ENCODE measurements at places on chromosomes 1 and 21.

DNA sequence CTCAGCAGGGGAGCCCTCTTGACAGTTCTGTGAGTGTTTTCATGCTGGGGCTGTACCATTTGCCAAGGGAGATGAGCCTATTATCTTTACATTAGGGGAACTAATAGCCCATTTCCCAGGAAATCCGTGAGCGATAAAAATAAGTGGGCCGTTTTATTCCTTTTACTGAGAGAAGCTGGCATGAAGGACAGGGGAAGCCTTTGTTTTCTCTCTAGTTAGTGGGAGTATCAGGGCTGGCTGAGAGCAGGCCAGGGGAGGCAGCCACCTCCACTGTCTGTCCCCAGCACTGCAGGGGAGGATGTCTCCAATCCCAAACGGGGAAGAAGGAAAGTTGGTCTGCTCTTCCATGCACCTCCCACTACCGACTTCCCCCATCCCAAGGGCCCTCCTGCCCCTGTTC lies 2.5 kb downstream of the UBL4B start:
- DNase-seq, result no peak

GRCh38 chr1:151837884-151838221 lies 1.8 kb downstream of the C2CD4D start:
- DNase-seq, result no peak

GRCh38 chr1:5836776-5837440 lies 155.3 kb downstream of the NPHP4 start:
- no peak for DNase-seq

- no peak for DNase-seq
Observed at GRCh38 chr1:76508871-76509270, 358.4 kb upstream of the ST6GALNAC5 start.

GRCh38 chr1:158396646-158397045 lies 2.6 kb downstream of the OR10T2 start:
- no peak for DNase-seq

DNA sequence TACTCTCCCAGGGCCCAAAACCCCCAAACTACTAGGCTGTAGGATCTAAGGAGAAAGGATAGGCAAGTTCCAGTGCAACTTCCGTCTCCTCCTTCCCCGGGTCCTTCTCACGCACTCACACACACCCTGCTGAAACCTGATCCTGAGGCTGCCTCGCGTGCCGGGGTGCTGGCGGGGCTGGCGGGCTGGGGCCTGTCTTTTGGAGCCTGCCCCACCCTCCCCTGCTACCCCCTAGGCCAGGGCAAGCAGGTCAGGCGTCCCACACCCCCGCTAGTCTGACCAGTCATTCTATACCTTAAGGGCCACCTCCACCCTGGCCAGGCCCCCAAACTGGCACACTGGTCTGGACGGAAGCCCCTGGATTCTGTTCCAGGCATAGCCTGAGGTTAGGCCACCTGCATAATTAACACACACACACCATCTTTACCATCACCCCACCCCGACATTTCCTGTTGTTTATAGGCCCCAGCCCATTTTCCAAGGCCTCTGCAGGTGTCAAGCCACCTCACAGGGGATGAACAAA lies 48.3 kb upstream of the ARTN start:
- no peak for DNase-seq

DNA sequence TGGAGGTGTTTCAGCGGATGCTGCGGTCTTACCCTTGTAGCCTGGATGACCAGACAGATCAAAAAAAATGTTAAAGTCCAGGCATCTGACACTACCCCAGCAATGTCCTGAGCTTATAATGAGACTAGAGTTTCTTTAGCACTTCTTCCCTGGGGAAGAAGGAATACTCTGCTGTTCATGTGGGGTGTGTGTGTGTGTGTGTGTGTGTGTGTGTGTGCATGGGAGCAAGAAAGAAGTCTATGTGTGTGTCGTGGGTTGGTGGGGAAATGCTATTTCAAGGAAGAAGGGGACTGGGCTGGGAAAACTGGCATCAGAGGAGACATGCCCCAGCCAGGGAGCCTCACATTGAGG lies 3.0 kb upstream of the RASSF5 start:
- no peak for DNase-seq

- no peak for DNase-seq
Observed at GRCh38 chr1:38929054-38929453, 12.6 kb downstream of the RHBDL2 start.

- no peak for DNase-seq
Observed at GRCh38 chr1:174874331-174875053, 125.3 kb upstream of the CACYBP start.

DNA sequence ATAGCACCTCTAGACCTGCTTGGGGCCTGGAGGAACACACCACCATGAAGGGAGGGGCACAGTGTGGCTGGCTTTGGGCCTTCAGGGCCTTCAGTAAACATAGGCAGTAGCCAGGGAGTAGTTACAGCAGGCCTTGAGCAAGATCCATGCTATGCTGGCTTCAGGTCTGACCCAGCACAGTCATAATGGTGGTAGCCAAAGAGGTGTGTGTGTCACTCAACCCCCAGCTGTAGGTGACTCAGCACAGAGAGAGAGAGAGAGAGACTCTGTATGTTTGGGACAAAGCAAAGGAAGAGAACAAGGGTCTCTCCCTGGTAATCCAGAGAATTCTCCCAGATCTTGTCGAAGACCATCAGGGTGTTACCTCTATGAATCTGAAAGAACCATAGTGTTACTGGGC lies 250.5 kb upstream of the PKN2 start:
- DNase-seq, result no peak

- no peak for DNase-seq
Observed at GRCh38 chr1:44851308-44851707, 8.3 kb upstream of the PTCH2 start.

GRCh38 chr1:158176399-158176798 lies 4.3 kb upstream of the CD1D start:
- DNase-seq, result no peak

GRCh38 chr1:17636612-17637011 lies 97.1 kb downstream of the ARHGEF10L start:
- DNase-seq, result peak; percentile 55

DNA sequence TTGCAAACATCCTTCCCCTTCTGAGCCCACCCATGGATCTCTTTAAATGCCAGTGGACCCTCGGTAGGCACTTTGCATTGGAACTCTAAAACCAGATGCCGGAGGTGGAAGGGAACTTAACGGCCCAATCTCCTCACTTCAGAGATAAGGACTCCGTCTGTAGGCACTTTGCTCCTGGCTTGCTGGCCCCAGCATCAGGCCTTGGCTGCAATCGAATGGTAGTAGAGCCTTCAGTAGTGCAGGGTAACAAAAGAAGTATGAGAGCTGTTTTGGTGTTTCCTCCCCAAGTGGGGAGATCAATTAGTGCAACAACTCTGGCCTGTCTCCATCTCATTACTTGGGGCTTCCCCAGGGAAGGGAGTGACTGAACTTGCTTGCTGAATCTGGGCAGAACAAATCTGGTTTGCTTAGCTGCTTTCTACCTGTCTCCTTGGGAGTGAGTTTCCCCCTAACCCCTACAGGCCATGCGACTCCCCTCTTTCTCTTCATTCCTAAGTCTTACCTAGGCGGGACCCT lies 70.8 kb downstream of the TENT5C start:
- no peak for DNase-seq

- DNase-seq, result peak; percentile 80
Observed at GRCh38 chr1:62435231-62436038, 1.4 kb upstream of the USP1 start.

GRCh38 chr1:219697682-219698081 lies 84.8 kb upstream of the ZC3H11B start:
- no peak for DNase-seq

DNA sequence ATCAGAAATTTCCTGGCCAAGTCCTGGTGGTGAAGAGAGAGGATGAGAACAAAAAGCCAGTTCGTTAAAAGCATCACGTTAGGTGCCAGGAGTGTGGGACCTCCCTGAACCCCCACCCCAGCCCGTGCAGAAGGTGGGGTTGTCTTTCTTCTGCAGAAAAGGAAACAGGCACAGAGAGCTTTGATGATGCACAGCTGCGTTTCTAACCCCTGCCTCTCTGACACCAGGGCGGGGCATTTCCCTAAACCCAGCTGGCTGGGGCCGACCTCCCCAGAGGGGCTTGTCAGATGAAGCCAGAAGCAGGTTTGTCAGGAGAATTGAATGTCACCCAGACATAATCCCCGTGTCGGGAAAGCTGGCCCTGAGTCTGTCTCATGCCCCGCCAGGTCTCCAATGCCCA lies 189.3 kb upstream of the EDN2 start:
- DNase-seq, result no peak

DNA sequence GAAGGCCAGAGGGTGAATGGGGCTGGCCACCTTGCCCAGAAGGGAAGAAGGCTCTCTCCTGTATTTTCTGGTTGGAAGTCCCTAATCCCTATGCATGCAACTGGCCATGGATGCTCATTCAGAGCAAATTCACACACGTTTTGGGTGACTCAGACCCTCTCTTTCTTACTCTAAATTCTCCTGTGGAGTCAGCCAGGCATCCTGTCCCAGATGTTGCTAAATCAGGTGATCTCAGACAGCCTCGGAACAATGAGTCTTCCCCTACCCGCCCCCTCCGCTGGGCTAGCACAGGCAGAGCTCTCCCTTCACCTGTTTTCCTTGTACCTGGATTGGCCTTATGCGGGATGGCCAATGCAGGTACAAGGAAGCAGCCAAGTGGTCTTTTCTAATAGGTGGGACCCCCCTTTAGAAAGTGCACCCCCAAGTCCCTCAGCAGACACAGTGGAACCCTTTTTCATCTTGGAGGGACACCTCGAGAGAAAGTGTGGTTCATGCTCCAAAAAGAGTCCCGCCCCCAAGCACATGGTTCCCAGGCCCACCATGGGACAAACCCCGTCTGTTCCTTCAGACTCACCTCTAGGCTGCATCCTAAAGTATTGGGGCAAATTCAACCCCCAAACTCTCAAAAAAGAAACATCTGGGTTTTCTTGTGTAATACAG lies 8.6 kb downstream of the S100A6 start:
- DNase-seq, result peak; percentile 56

DNA sequence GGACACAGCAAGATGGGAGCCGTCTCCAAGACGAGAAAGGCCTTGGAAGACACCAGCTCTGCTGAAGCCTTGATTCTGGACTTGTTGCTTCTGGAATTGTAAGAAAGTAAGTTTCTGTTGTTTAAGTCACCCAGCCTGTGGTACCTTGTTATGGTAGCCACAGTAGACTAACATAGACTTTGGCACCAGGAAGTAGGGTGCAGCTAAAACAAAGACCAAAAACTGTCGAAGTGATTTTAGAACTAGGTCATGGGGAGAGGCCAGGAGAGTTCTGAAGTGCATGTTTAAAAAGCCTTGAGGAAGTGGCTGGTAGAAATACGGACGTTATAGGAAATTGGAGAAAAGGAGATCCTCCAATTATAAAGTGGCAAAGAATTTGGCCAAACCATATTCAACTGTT lies 28.5 kb downstream of the ZNF496 start:
- no peak for DNase-seq

DNA sequence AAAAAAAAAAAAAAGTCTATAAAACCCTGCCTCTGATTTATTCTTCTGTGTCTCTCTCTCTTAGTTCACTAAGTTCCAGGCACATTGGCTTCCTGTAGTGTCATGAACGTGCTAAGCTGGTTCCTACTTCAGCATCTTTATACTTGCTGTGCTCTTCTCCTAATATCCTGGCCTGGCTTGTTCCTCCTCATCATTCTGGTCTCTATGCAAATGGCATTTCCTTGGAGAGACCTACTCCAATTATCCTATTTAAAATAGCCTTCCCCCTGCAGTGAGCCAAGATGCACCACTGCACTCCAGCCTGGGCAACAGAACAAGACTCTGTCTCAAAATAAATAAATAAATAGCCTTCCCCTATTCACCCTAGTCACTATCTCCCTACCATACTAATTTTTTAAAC lies 9.7 kb upstream of the CLCC1 start:
- DNase-seq, result no peak

- DNase-seq, result no peak
Observed at GRCh38 chr1:153360190-153360589, 2.5 kb downstream of the S100A9 start.

GRCh38 chr1:21665711-21666575 lies 3.2 kb downstream of the RAP1GAP start:
- DNase-seq, result peak; percentile 82

DNA sequence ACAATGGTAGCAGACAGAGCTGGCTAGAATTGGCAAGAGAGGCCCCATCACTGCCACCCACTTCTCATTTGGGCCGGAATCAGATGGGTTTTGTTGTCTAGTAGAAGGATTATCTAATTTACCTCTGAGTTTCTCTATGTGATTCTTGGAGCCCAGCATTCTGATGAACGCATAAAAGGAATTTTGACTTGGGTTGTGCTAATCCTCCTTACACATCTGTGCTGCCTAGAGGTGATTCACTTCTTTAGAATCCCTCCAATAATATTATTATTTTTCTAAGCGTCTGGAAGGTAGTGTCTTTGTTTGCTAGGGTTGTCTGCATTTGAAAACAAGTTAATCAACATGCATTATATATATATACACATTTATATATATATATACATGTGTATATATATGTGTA lies 118.1 kb downstream of the RUNX1 start:
- DNase-seq, result peak; percentile 64

DNA sequence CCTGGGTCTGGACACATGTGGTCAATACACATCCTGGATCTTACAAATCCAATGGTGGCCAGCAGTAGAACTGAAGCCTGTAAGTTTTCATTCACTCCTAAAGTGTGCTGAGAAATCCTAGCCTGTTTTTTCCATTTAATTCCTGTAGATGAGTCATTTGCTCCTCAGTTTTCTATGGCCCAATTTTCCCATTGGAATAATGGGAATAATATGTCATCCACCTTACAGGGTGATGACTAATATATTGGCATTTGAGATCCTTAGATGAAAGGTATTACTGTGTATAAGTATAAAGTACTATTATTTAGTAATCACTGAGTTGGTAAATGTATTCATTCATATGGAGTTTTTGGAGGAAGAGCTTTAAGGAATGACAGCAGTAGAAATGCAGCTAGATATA lies 89.7 kb upstream of the ADAR start:
- peak; percentile 12 for DNase-seq

- no peak for DNase-seq
Observed at GRCh38 chr1:238107322-238107721, 216.6 kb upstream of the ZP4 start.

GRCh38 chr1:174005032-174005431 lies 17.1 kb downstream of the RC3H1 start:
- DNase-seq, result peak; percentile 75

GRCh38 chr1:205978676-205979075 lies 24.5 kb downstream of the RAB7B start:
- DNase-seq, result no peak

DNA sequence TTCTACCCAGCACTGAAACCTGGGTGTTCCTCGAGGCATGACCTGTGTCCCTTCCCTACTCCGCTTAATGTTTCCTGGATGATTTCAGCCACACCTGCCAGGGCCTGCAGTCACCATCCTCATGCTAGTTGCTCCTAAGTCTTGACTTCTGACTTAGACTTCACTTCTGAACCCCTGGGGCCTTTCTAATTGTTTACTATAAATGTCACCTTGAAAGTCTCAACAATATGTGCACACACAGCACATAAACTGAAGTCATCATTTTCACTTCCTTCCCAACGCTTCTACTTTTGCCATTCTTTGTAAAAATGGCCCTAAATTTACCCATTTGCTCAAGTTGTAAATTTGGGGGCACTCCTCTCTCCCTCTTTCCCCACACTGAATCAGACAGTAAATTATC lies 141.1 kb downstream of the DYRK1A start:
- DNase-seq, result no peak

GRCh38 chr21:42154237-42155044 lies 64.5 kb upstream of the ABCG1 start:
- DNase-seq, result no peak

- DNase-seq, result no peak
Observed at GRCh38 chr21:22351076-22351475, 1352.9 kb downstream of the NCAM2 start.

- peak; percentile 77 for DNase-seq
Observed at GRCh38 chr21:39441502-39442475, 3.8 kb downstream of the LCA5L start.

GRCh38 chr21:27315373-27315772 lies 348.5 kb upstream of the ADAMTS5 start:
- peak; percentile 8 for DNase-seq
